PC-3 (cell line): ENCODE measurements at places on chromosomes 2 and 18. TPM values are rescaled to one million over a fixed set of nuclear protein-coding genes. Genes with fewer than 3 reads are reported as not detected.

PSMD14 gene
- total RNA-seq = 136 and 151 TPM in 2 replicates

CFAP65 gene
- 0.17 and 0.18 TPM in 2 replicates for total RNA-seq

DNA sequence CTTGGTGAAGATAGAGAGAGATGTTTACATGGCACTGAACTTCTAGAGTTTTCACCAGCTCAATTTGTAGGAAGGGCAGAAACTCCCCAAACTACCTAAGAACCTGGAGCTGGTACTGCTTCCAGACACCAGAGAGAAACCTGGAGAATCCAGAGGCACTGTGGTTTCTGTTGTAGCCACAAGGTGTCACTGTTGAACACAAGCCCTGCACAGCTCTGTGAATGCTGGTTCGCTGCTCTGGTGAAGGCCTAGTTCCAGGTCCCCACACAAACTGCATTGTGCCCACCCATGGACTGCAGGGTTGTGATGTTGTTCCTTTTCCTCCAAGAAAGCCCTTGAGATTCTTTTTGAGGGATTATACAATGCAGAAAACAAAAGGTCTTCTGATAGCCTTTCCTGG lies 150.5 kb upstream of the HS6ST1 start:
- peak; percentile 12 for DNase-seq

GRCh38 chr2:185255566-185255965 lies 483.0 kb upstream of the FSIP2 start:
- DNase-seq = peak; percentile 56

DNA sequence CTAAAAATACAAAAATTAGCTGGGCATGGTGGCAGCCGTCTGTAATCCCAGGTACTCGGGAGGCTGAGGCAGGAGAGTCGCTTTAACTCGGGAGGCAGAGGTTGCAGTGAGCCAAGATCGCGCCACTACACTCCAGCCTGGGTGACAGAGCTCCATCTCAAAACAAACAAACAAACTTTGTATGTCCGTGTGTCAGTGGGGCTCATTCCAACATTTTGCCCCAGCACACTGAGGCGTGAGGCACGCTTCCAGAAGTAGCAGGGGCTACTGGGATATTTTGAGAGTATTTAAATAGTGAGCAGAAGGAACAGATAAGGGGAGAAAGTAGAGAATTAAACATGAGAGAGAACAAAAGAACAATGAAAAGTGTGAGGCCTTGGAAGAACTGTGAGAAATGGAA lies 83.3 kb upstream of the TANK start:
- DNase-seq = no peak

- no peak for DNase-seq
These were observed 1.8 kb downstream of the CBLN2 start for GRCh38 chr18:72542342-72542741.

DNA sequence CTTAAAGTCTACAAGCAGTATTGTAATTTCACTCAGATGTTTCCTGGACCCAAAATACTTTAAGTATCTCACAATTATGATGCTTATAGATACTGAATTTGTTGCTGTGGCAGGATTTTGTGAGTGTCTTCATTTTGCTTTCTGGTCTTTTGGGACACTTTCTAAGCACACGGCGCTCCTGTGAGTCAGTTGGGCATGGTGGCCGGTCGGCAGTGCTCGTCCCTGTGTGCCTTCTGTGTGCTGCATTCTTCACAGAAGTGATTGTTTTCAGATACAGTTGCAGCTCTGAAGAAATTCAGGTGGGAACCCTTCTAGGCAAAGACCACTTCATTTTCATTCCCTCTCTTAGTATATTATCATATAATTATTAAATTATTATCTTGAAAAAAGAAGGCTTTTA lies 273.3 kb downstream of the ZNF407 start:
- no peak for DNase-seq

- no peak for DNase-seq
These were observed 219.8 kb downstream of the KLHL29 start for GRCh38 chr2:23604731-23605130.
